ENCODE measurements at places on chromosomes 16 and 17.
A peak's percentile ranks its signal among the peaks of the same experiment; 100 is the strongest.

DNA sequence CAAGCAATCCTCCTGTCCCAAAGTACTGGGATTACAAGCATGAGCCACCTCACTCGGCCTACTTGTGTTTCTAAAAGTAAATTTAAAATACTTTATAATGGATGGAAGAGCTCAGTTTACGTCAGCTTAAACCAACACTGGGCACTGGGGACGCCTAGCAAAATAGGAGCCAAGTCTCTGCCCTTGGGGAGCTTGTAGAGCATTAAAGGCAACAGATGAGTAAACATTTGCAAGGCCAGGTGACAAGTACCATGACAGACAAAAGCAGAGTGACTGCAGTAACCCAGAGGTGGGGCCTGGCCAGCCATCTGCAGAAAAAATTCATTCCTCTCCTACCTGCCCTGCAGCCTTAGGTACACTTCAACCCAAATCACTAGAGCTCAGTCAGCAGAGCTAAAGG lies 12.1 kb upstream of the NLK start:
- no peak for DNase-seq

GRCh38 chr17:71975331-71975801 lies 145.5 kb upstream of the SOX9 start:
- no peak for DNase-seq

DNA sequence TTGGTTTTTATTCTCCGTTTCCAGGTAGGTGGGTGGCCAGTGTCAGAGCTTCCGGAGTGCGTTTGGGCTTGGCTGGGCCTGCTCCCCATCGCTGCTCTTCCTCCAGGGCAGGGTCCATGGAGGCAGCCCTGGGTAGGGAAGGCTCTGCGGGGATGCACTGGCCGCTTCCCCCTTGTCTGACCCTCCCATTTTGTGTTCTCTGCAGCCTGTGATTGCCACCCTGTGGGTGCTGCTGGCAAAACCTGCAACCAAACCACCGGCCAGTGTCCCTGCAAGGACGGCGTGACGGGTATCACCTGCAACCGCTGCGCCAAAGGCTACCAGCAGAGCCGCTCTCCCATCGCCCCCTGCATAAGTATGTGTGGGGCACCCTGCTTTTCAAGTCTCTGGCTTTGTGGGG lies 158.3 kb downstream of the NTN1 start:
- DNase-seq, result no peak

DNA sequence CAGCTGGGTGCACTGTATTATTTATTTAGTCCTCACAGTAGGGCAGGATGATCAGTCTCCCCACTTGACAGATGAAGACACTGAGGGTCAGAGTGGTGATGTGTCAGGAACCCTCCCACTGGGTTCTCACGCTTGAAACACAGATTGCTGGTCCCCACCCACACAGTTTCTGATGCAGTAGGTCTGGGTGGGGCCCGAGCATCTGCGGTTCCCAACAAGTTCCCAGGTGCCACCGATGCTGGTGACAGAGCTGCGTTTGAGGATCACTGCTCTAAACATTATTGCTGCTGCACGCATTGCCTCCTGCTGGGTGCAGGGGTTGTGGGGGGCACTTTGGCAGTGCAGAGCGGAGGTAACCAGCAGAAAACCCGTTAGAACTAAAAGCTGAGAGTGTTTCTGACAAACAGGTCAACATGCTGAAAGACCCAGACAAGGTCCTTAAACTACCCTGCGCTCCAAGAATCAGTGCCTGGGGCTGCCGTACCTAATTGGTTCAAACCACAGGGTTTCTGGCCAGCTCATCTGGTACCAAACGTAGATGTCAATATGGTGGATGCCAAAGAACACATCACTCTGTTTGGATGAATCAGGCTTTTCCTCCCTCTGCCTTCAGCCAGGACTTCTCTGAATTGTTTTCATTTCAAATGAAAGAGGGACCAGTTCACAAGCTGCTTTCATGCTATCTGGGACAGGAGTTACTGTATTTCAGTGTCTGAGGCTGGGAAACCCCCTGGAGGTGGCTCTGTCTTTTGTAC lies 76.0 kb downstream of the ABCC1 start:
- DNase-seq, result peak; percentile 1

GRCh38 chr16:67543036-67543435 lies 14.4 kb downstream of the RIPOR1 start:
- DNase-seq, result no peak

DNA sequence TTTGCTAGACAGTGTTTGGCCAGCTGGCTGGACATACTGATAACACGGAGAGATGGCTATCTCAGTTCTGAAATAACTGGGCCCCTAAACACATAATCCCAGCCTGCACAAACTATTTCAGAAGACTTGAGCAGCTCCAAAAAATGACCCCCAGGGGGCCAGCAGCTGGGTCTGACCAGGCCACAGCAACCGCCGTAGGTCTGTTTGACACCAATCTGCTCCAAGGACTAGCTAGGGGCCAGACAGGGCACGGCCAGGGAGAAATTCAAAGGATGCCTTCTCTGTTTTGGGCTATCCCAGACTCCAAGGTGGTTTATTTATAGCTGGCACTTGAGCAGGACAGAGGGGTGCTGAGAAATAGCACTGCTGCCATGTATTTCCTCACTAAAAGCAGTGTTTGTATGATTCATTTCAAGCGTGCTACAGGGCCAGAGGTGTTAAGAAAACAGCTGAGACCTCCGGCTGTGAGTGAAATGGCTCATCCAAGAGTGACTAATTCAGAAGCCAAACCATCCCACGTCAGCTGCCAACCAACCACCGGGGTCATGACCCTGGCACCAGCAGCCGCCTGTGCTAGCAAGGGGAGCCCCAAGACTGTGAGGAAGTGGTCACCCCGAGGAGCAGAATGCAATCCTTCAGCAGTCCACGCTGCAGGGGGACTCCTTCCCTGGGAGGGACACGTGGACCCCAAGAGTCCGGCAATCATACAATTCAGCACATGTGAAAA lies 5.7 kb downstream of the GGA2 start:
- DNase-seq, result peak; percentile 44

- DNase-seq, result no peak
Observed at GRCh38 chr16:75593825-75594820, 27.9 kb downstream of the GABARAPL2 start.

DNA sequence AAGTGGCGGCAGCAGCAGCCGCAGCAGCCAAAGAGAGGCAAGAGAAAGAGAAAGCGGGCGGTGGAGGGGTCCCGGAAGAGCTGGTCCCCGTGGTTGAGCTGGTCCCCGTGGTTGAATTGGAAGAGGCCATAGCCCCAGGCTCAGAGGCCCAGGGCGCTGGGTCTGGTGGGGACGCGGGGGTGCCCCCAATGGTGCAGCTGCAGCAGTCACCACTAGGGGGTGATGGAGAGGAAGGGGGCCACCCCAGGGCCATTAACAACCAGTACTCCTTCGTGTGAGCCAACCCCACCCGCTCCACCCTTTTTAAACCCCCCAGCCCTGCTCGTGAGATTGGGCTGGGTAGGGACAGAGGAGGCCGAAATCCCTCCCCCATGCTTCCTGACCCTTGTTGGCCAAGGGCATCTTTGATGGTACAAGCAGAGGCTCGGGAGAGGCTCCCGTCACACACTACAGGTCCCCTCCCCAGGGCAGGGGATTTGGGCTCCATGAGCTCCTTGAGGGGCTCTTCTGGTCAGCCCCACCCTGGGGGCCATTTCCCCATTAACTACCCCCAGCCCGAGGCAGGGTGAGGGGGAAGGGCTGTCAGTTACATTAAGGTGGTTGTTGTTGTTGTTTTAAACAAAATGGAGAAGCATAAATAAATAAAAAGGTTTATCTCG lies 4.6 kb upstream of the ATP2A1 start:
- DNase-seq, result peak; percentile 42

- no peak for DNase-seq
Observed at GRCh38 chr16:22098405-22099255, 6.3 kb downstream of the VWA3A start.

DNA sequence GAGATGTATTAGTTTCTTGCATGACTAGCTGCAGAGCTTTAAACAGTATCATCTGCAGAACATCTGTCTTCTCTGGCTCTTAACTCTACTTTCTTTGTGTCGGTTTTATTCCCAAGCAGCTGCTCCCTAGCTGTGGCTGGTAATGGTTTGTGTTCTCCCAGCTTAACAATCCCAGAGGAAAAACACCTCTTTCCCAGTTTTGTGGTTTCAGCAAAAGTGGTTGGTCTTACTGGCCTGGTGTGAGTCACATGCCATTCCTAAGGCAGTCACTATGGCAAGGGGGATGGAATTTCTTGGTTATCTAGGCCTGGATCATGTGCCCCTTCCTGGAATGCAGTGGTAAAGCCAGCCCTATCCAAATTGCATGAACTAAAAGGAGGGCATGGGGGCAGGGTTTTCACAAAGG lies 27.5 kb downstream of the OMG start:
- DNase-seq, result no peak

GRCh38 chr17:56635641-56636040 lies 42.1 kb downstream of the NOG start:
- DNase-seq, result no peak

DNA sequence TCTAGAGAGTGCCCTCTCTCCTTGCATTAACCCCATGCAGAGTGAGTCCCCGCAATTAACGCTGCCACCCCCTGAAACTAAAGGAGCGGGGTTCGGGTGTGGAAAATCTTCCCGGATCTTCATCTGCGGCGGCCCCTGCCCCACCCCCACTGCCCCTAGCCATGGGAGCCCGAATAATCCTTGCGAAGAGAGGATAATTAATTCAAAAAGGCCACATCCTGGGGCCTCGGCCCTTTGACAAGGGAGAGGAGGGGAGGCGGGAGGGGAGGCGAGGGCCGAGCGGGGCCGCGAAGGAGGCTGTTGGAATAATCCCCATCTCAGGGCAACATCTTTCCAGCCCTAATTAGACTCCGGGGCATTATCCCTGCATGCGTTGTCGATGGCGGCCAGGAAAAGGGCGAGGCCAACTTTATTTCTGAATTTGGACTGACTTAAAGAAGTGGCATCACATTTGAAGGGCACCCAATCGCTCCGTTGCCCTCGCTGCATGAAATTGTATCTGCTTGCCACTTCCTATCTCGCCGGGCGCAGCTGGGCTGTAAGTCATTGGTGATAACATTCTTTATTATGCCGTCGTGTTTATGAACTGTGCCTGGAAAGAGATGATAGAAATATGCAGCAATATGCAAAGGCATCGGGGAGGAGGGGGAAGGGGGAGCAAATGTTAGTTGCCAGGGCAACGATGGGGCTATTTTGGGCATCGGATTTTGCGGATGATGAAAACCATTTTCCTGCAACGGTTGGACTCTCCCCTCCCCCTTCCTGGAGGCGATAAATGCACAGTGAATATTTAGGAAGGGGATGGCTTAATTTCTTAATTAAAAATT lies 387.1 kb upstream of the TNRC6C start:
- DNase-seq, result no peak

- DNase-seq, result no peak
Observed at GRCh38 chr17:28871056-28871579, 16.3 kb downstream of the ERAL1 start.

DNA sequence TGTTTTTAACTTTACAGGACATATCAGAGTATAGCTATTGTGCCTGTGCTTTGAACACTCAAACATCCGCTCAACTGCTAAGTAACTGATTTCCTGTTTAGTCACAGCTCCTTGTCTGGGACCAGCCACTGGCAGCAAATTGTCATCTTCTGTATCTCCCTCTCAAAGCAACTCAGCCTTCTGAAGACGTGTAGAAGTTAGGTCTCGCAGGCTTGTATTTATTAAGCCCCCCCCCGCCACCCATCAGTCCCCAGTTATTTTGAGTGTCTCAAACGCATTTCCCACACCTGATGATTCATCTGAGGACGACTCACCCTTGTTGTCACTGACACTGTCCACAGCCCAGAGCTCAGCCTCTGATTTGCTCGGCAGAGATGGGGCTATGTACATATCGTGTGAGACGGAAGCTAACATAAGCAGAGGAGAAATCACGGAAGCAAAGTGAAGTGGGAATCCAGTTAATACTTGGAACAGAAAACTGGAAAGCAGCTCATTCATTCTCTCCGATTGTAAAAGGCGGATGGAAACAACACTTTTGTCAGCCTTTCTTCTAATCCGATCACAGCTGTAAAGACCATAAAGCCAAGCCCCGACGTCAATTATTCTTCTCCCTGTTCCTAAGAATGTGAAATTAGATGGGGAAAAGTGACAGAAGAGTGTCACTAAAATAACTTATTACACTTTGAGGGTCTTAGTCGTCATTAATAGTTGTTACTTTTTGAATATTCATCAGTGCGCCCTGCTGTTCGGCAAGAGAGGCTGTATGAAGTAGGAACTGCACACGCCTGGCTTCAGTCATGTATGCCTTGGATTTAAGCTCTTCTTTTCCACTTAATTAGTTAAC lies 64.2 kb downstream of the PITPNC1 start:
- DNase-seq, result peak; percentile 73

DNA sequence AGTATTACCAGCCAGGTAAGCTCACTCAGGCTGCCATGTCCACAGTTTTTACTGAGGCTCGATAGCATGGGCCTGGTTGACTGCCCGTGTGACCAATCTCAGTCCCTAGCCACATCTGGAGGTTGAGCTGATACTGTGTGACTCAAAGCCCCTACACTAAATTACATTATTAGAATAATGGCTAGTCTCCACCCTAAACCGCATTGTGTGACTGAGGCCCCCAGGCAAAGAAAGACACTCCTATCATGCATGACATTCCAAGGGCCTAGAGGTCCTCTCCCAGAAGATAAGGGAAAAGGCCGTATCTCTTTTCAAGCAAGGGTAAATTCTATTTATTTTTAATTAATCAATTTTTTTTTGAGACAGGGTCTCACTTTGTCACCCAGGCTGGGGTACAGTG lies 505.3 kb downstream of the HAPSTR1 start:
- DNase-seq, result no peak

DNA sequence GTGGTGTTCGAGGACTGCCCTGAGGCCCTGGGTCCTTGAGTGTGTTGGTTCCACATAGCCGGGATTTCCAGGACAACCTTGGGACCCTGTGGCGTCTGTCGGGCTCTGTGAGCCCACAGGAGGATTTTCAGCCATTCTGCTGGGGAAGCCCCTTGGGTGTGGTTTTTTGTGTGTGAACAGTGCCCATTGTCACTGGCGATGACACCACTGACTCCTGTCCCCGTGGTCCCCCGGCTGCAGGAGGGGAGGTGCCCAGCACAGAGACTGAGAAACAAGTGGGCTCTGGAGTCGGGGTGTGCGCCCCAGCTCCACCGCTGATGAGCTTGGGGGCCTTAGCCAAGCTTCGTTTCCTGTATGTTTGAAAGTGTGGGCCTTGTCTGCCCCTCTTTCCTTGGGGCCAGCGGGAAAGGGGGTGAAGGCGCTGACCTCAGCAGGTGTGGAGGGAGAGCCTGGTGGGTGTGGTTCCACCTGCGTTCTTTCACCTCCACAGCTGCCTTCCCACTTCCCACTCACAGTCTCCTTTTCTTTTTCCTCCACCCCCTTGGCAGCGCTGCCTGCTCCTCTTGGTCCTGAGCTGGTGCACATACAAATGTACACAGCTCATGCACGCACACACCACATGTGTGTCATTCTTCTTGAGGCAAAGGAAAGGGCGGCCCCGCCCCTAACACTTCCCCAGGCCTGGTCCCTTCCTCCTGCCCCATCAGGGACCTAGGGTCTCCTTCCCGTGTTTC lies 16.1 kb downstream of the MGRN1 start:
- no peak for DNase-seq

DNA sequence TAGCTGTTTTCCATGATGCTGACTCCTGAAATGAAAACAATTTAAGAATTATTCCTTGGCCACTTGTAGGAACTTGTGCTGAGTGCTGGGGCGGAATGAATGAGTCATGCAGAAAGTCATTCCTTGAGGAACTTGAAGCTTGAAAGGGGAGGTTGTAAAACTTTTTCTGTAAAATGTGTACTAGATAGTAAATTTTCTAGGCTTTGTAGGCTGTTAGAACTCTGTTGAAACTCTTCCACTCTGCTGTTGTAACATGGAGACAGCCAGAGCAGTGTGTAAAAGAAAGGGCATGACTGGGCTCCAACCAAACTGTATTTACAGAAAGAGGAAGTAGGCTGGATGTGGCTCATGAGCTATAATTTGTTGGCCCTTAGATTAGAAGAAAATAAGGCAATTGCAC lies 46.1 kb downstream of the ABCA8 start:
- no peak for DNase-seq

GRCh38 chr16:84368308-84368996 lies at the start of gene ATP2C2:
Gene ATP2C2 (plus strand): TSS chr16:84368538. CDS start chr16:84368616, 78 bp downstream.
- no peak for DNase-seq
